Brain (organoid and tissue), 16 donors: ENCODE measurements at places on chromosomes 16 and 17. TPM values are rescaled to one million over a fixed set of nuclear protein-coding genes. Genes with fewer than 3 reads are reported as not detected.
A peak's percentile ranks its signal among the peaks of the same experiment; 100 is the strongest.

The TBC1D3H gene
- polyA plus RNA-seq: not detected

The SALL1 gene
- polyA plus RNA-seq: 21.6 TPM

The TBC1D3I gene
- polyA plus RNA-seq: not detected

The TPSD1 gene
- not detected for polyA plus RNA-seq

The AHSP gene
- not detected for polyA plus RNA-seq

The PROCA1 gene
- 8.8 TPM for polyA plus RNA-seq

The JMJD6 gene
- 29.4 TPM for polyA plus RNA-seq

DNA sequence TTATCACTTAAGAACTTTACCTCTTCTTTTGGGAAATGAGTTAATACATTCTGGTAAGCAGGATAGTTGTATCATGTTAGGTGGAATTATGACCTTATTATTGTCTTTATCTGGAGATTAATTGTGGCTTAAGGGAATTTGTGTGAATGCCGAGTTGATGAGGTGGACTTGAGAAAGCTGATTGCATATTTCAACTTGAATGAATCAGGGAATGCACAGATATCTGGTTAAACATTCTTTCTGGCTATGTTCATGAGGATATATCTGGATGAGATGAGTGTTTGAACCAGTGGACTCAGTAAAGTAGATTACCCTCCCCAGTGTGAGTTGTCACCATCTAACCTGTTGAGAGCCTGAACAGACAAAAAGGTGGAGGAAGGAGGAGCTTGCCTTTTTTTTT is 326.1 kb upstream of the GOT2 start:
- DNase-seq: no peak

DNA sequence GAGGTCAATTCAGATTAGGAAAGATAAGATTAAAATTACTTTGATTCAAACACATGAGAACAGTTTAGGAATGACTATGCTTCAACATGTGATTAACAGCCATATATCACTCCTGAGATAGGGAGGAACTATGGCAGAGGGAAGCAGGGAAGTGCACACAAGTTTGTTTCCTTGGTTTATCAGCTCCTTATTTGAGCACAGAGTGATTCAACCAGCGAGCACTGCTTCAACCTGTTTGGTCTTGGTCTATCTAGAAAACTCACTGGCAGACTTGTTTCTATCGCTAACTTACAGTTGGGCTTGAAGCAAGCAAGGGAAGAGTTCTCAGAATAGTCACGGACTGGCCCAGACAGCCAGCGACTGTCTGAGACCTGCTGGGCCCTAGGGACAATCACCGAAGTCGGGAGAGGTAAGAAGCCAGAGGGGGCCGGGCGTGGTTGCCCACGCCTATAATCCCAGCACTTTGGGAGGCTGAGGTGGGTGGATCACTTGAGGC is 23.5 kb downstream of the TUBG1 start:
- DNase-seq: no peak

- DNase-seq: peak; percentile 95
Observed at GRCh38 chr16:2474877-2475412, at the start of gene TBC1D24. TSS of gene TBC1D24 (plus strand) at chr16:2475127. CDS start at chr16:2496149, 21,022 bp downstream.

DNA sequence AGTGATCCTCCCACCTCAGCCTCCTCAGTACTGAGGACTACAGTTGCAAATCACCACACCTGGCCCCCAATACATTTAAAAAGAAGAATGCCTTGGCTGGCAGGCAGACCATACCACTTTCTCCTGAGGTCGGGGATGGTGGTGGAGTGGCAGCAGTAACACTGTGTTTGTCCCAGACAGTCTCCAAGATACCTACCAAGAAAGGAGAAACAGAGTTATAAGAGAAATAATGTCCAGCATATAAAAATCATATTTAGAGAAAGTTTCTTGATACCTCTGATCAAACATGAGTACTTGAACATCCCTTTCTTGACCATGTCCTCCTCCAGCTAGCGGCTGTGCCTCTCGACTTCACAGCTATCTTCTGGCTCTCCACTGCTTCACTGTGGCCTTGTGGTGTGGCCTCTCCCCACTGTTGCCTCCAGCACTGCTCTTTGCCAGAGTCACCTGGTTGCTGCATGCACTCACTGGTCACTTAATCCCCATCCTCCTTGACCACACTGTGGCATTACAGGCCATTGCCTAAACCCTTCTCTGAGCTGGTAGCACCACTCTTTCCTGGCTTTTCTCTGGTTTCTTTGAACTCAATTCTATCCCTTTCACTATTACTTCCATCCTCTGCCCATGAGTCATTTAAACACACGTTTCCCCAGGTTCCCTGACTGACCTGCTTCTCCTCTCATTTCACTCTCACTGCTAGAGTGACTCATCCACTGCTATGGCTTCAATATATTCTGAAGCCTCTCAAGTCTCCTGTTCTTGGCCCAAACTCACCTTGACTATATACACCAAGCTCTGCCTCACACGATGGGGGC is 45.2 kb downstream of the XPO6 start:
- DNase-seq: no peak

- DNase-seq: no peak
Observed at GRCh38 chr17:63282455-63282854, 163.7 kb downstream of the CYB561 start.

GRCh38 chr16:64589836-64590235 is 532.0 kb downstream of the CDH11 start:
- no peak for DNase-seq

DNA sequence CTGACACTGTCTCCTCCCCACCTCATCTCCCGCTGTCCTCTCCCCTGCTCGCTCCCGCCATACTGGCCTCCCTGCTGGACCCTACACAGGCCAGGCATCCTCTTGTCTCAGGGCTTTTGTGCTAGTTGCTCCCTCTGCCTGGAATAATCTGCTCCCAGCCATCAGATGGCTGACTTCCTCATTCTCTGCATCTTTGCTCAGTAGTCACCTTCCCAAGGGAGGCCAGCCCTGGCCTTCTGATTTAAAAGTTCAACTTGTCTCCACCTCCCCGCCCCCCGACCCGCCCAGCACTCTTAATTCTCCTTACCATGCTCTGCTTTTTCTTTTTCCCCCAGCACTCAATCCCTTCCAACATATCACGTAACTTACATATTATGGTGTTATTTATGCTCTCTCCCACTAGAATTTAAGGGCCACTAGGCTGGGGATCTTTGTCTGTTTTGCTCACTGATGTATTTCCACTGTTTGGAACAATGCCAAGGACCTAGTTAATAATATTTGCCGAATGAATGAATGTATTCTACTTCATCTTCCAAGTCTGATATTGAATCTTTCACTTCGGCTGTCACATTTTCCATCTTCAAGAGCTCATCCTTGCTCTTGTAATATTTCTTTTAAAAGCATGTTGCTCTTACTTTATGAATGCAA is 178.3 kb downstream of the CDK5R1 start:
- no peak for DNase-seq

GRCh38 chr16:74623214-74623838 is 16.4 kb upstream of the GLG1 start:
- DNase-seq: peak; percentile 80

DNA sequence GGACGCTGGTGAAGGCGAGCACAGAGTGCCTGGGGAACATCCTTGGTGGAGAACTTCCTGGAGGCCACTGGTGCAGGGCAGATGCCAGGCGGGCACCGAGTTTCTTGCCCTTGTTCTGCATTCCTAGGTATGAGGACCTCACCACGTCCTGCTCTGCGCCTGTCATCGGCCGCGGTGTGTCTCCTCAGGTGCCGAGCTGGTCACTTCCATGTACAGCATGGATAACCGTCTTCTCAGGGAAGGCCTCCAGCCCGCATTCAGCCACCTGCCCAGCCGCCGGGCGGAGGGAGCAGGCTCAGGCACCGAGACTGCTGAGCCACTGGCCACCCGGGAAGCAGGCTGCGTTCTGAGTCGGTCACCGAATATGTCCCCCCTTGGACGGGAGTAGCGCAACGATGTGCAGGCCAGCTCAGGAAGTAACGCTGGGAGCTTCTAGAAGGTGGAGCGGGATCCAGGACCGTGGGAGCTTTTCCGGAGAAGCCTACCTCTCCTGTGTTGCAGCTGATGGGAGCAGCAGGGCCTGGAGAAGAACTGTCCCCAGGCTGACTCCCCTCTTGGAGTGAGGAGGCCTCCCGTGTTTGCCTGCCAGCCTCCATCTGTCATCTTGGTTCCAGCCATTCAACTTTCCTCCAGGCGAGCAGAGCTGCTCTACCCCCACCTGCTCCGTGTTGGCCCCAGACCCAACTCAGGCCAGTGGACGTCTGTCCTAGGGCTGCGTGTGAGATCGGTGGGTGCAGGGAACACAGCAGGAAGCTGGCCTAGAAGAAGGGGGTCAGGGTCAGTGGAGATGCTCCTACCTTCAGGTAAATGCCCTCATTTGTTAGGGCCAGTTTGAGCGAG is 2.1 kb upstream of the BAIAP2 start:
- DNase-seq: peak; percentile 68

DNA sequence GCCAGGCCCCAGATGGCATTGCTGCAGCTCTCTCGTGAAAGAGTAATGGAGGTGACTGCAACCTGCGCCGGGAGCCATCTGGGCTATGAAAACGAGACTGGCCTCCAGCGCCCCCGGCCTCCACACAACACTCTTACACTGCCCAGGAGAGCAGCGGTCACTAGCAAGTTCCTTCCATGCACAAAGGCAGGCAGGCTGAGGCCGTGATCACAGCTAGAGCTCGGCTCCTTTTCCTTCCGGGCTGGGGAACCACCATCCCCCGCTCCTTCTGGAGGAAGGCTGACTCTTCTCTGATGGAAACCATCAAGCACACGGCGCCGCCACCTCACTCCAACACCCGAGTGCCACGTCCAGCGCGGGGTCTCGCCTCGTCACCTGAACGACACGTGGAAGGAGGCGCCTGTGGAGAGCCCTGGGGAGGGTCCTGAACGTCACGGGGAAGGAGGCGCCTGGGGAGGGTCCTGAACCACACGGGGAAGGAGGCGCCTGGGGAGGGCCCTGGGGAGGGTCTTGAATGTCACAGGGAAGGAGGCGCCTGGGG is 61.9 kb downstream of the KLHDC4 start:
- DNase-seq: no peak

GRCh38 chr16:27792486-27793248 is 242.7 kb downstream of the KATNIP start:
- DNase-seq: no peak

DNA sequence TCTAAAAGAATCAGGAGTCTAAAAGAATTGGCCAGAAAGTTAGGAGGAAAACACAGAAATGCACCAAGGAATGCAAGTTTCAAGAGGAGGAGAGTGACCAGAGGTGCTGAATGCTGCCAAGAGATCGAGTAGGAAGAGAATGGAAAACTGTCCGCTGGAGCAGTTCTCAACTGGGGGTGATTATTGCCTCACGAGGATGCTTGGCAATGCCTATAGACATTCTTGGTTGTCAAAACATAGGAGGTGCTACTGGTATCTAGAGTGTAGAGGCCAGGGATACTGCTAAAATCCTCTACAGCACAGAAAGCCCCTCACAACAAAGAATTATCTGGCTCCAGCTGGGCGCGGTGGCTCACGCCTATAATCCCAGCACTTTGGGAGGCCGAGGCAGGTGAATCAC is 82.1 kb upstream of the NOL11 start:
- DNase-seq: no peak

- DNase-seq: peak; percentile 85
Observed at GRCh38 chr17:57548421-57549410, 196.4 kb downstream of the CCDC182 start.

DNA sequence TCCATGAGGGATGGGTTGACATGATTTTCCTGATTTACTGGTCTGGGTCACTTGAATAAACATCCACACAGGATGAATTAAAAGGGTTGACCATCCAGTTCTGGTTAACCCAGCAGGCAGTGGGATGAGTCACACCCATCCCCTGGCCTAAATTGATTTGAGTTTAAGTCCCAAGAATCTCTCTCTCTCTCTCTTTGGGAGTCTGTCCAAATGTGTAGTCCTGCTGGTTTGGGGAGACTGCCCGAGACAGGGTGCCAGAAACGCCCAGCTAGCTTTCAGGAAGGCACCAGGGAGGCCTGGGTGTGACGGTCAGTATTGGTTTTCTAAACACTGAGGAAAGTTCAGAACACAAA is 38.8 kb downstream of the SCPEP1 start:
- no peak for DNase-seq

- DNase-seq: no peak
Observed at GRCh38 chr16:84874553-84874952, 54.8 kb downstream of the CRISPLD2 start.

GRCh38 chr17:9890124-9890523 is 14.9 kb downstream of the RCVRN start:
- no peak for DNase-seq

GRCh38 chr16:48999044-48999443 is 282.6 kb downstream of the CBLN1 start:
- DNase-seq: no peak

- no peak for DNase-seq
Observed at GRCh38 chr16:19460397-19460796, 42.7 kb downstream of the TMC5 start.

DNA sequence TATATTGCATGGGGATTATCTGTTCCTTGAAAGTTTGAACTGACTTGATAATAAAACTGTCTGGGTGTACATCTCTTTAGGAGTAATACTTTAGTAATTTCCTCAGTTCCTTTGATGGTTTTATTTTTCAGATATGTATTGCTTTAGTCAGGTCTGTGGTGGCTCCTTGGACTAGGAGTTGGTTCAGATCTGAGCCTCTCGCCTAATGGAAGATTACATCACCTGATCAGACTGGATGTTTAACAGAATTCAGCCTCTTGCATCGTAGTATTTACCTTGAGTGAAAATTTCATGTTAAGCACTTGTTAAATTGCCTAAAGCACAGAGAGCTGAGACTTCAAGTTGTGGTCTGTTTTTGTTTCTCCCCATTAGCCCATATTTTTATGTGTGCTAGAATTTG is 267.3 kb downstream of the MAP2K4 start:
- no peak for DNase-seq

GRCh38 chr16:88882358-88883030 is 16.0 kb upstream of the PABPN1L start:
- no peak for DNase-seq

DNA sequence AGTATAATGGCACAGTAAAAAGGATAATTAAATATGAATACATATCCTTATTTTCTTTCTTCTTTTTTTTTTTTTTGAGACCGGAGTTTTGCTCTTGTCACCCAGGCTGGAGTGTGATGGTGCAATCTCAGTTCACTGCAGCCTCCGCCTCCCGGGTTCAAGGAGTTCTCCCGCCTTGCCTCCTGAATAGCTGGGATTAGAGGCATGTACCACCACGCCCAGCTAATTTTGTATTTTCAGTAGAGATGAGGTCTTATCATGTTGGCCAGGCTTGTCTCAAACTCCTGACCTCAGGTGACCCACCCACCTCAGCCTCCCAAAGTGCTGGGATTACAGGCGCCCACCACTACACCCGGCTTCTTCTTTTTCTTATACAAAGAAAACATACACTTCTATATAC is 12.0 kb downstream of the GABARAPL2 start:
- no peak for DNase-seq
